ENCODE measurements at places on chromosomes 3 and 15. TPM values are rescaled to one million over a fixed set of nuclear protein-coding genes. Genes with fewer than 3 reads are reported as not detected.

DNA sequence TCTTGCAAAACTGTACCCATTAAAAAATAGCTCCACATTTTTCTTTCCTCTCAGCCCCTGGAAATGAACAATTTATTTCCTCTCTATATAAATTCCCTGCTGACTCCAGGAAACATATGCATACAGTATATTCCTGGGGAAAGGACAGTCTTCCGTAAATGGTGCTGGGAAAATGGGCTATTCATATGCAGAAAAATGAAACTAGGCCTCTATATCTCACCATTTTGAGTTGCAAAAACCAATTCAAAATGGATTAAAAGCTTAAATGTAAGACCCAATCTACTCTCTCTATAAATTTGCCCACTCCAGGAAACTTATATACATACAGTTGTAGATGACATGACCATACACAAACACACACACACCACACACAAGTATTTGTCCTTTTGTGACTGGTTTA is 85.9 kb upstream of the GPR149 start:
- no peak for DNase-seq

- no peak for DNase-seq
Measured at GRCh38 chr15:47158573-47158972, 558.7 kb upstream of the SEMA6D start.

GRCh38 chr15:92653366-92653765 is 2.2 kb downstream of the FAM174B start:
- no peak for DNase-seq

DNA sequence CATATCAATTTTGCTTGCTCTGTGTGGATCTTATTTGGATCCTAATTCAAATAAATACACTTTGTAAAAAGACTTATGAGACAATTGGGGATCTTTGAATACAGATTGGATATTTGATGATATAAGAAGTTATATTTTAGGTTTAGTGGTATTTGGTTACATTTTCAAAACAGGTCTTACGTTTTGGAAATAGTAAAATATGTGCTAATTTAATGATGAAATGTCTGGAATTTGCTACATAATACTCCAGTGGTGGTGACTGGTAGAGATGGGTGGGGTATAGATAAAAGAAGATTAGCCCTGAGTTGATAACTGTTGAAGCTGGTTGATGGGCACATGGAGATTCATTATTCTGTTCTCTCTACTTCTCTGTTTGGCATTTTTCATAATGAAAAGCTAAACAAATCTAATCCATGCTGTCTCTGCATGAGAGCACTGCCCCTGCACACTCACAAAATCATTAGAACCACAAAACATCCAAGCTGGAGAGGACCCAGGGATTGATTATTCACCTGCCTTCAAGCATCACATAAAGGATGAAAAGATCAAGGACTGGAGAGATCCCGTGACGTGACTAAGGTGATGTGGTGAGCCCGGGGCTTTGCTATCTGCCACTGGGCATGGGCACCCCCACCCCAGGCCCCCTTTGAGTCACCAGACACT is 58.9 kb downstream of the TLE3 start:
- DNase-seq = peak; percentile 25

- DNase-seq = peak; percentile 70
Measured at GRCh38 chr15:77525907-77526594, 105.4 kb downstream of the HMG20A start.

ABCF3 gene
- 48.8 TPM for total RNA-seq

LSMEM2 gene
- not detected for total RNA-seq

POLQ gene
- total RNA-seq = 0.48 TPM

Data from posterior vena cava (tissue), 2 donors.